Small intestine (tissue), 16 donors: ENCODE measurements at places on chromosomes 1 and 21. TPM values are rescaled to one million over a fixed set of nuclear protein-coding genes. Genes with fewer than 3 reads are reported as not detected.

DNA sequence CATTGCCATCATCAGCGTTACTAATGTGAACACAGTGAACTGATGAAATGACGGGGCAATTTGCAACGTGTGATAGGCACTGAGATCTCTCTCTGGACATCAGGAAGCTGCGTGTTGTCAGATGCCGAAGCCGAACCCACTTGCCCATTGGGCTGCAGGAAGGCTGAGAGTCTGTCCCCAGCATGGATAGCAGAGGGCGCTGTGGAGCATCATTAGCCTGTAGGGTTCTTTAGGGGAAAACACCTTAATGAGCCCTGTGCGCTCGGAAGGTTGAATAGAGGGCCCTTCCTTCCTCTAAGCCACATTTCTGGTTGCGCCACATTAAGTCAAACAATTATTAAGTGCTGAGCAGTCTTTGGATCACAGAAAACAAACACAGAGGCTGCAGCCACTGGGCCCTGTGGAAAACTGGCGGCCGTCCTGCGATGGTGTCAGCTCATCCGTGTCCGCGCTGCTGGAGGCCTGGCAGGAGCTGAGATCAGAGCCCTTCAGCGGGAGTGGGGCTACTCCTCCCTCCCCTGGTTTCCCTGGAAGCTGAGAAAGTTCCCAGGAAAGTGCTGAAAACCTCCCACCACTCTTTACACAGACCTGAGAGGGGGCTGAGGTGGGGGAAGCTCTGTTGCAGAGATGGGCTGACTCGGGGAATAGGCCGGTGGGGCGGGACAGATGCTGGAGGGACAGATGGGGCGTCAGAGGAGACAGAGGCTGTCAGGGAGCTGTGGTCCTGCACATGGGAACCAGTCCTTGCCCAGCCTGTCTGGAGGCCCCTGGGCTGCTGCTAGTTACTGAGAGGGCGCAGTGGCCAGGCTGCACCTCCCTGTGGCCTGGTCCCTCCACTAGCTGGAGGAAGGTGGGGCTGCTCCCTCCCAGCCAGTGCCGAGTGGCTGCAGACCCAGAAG, 12.7 kb downstream of the TFF2 start:
- H3K4me1 ChIP-seq = peaks cover 14% of the 10 kb centered on the region
- peak; percentile 94 for DNase-seq
- H3K27me3 ChIP-seq = no peaks in the 10 kb centered on the region
- H3K36me3 ChIP-seq = no peaks in the 10 kb centered on the region
- H3K27ac ChIP-seq = peak overlapping the region; percentile 8

DNA sequence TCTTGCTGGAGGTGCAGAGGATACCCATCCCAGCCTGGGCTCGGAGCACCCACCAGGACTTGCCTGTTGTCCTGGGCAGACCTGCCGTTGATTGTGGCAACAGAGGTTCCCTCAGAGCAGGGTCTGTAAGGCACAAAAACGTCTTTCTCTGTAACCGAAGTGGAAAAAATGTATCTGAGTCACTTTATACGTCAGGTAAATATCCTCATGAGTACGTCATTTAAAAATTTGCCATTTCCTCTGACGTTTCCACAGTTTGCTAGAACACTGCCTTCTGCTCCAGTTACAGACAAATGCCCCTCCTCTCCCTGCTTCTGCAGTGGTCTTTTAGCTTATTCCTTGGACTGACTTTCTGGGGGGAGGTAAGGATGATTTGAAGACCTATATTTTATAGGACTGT, 326.8 kb downstream of the HHAT start:
- no peak for DNase-seq
- H3K36me3 ChIP-seq = no peaks in the 10 kb centered on the region
- H3K4me3 ChIP-seq = no peak overlapping the region
- H3K4me1 ChIP-seq = no peaks in the 10 kb centered on the region

DNA sequence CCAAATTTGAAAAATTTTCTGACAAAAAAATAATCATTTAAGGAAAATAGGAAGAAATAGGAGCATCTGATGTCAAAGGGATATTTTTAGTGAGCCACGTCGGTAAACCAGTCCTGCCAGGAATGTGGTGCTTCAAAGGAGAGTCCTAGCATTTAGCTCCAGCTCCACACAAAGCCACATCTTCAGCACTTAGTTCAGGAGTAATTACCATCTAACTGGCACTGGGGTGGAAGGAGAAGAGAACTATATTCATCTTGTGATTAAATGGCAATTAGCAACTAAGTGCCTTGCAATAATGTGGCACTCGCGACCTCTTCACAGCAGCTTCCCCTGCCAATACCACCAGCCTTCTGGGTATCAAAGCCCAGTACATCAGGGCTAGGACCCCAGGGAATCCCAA, 409.1 kb downstream of the SETD4 start:
- DNase-seq = no peak
- H3K27me3 ChIP-seq = no peaks in the 10 kb centered on the region
- no peak overlapping the region for H3K4me3 ChIP-seq
- H3K27ac ChIP-seq = no peak overlapping the region
- H3K4me1 ChIP-seq = no peaks in the 10 kb centered on the region
- no peaks in the 10 kb centered on the region for H3K36me3 ChIP-seq

Gene CCDC181
- polyA plus RNA-seq = 0.25 TPM

GRCh38 chr1:206144605-206145004, 27.4 kb upstream of the AVPR1B start:
- DNase-seq = peak; percentile 91
- no peaks in the 10 kb centered on the region for H3K36me3 ChIP-seq
- no peak overlapping the region for H3K27ac ChIP-seq
- H3K4me1 ChIP-seq = no peaks in the 10 kb centered on the region
- no peak overlapping the region for H3K4me3 ChIP-seq

Gene ADGRL2
- 3.8 TPM for polyA plus RNA-seq

GRCh38 chr1:9867408-9868243, 42.4 kb downstream of the CTNNBIP1 start:
- H3K36me3 ChIP-seq = no peaks in the 10 kb centered on the region
- no peaks in the 10 kb centered on the region for H3K4me1 ChIP-seq
- DNase-seq = peak; percentile 77
- H3K27ac ChIP-seq = no peak overlapping the region
- H3K27me3 ChIP-seq = no peaks in the 10 kb centered on the region

DNA sequence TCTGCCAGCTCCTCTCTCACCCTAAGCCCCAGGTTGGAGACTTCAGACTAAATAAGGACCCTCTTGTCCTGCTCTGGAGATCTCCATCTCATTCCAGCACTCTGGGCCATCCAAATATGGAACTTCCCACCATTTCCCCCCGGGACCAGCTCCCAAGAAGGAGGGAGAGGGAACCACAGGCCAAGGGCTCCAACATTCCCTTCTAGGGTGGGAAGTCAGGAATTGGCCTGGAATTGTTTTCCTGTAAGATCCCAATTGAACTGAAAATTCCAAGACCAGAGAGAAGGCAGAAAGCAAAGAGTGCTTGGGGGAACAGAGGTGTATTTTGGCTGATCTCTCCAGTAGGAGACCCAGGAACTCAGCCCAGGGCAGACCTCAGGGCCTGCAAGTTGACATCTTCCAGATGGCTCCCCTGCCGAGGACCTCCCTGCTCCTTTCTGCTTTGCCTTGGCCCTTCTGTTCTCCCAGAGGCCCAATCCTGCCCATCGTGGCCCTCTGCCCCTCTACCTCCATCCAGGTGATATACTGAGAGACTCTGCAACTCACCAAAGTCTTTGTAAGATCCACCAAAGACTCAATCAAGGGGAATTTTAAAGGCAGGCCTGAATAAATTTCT, 14.9 kb downstream of the CSRP1 start:
- no peak overlapping the region for H3K4me3 ChIP-seq
- peak overlapping the region; percentile 62 for H3K27ac ChIP-seq
- DNase-seq = no peak
- H3K36me3 ChIP-seq = peaks cover 65% of the 10 kb centered on the region

GRCh38 chr1:52216907-52217458, 75.1 kb downstream of the ZFYVE9 start:
- no peak overlapping the region for H3K27ac ChIP-seq
- H3K4me1 ChIP-seq = no peaks in the 10 kb centered on the region
- H3K36me3 ChIP-seq = peaks cover 2% of the 10 kb centered on the region
- no peak overlapping the region for H3K4me3 ChIP-seq
- H3K27me3 ChIP-seq = no peaks in the 10 kb centered on the region
- DNase-seq = no peak

Gene DDOST
- polyA plus RNA-seq = 280 TPM

Gene LINGO4
- not detected for polyA plus RNA-seq

GRCh38 chr1:229230140-229230892, 40.6 kb upstream of the RAB4A start:
- no peaks in the 10 kb centered on the region for H3K36me3 ChIP-seq
- H3K4me1 ChIP-seq = peaks cover 3% of the 10 kb centered on the region
- no peak overlapping the region for H3K4me3 ChIP-seq
- H3K27ac ChIP-seq = peak overlapping the region; percentile 67
- DNase-seq = no peak

- no peaks in the 10 kb centered on the region for H3K36me3 ChIP-seq
- DNase-seq = peak; percentile 77
- no peak overlapping the region for H3K27ac ChIP-seq
- no peaks in the 10 kb centered on the region for H3K27me3 ChIP-seq
Measured at GRCh38 chr1:46527474-46528296, 23.8 kb downstream of the KNCN start.

Gene EFNA3
- polyA plus RNA-seq = 7.0 TPM

Gene HFM1
- polyA plus RNA-seq = 0.75 TPM

- no peak overlapping the region for H3K27ac ChIP-seq
- H3K27me3 ChIP-seq = no peaks in the 10 kb centered on the region
- DNase-seq = peak; percentile 62
- no peak overlapping the region for H3K4me3 ChIP-seq
- no peaks in the 10 kb centered on the region for H3K4me1 ChIP-seq
Measured at GRCh38 chr1:201348211-201348566, 29.3 kb downstream of the TNNT2 start.

Gene GPR61
- not detected for polyA plus RNA-seq

DNA sequence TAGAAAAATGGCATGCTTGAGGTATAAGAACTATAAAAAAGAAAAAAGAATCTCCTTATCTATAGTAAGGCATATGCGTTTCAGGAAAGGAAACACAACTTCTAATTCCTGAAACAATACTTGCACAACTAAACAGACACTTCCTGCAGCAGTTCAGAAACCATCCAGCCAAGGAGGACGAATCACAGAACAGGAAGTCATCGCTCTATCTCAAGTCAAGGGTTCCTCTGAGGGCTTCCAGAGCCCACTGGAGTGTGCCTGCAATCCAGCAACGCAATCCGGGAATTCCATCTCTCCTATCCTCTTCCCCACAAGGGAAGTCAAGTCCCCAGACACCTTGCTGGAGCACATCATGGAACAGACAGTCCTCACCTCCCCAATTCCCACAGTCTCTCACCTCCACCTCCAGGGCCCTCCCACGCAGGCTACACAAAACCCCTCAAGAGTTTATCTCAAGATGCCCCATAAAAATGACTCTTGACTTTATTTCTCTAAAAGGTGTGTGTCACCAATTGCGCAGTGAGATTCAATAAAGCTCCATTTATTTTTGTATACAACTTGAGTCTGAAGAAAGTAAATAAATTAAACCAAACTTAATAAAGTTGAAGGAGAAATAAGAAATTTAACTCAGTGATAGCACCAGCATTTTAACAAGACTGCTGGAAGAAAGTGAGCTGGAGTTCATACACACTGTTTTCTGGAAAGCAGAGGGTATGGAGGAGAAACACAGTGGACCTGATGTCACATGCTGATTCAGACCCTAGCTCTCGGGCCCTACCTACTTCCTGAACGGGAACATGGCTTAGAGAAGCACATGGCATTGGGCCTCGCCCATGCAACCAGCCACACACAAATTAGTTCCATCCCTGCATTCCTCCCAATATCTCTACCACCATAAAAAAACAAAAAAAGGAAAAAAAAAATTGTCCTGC, 39.9 kb downstream of the SIPA1L2 start:
- H3K4me1 ChIP-seq = no peaks in the 10 kb centered on the region
- DNase-seq = no peak
- no peak overlapping the region for H3K4me3 ChIP-seq
- no peaks in the 10 kb centered on the region for H3K36me3 ChIP-seq
- no peaks in the 10 kb centered on the region for H3K27me3 ChIP-seq

DNA sequence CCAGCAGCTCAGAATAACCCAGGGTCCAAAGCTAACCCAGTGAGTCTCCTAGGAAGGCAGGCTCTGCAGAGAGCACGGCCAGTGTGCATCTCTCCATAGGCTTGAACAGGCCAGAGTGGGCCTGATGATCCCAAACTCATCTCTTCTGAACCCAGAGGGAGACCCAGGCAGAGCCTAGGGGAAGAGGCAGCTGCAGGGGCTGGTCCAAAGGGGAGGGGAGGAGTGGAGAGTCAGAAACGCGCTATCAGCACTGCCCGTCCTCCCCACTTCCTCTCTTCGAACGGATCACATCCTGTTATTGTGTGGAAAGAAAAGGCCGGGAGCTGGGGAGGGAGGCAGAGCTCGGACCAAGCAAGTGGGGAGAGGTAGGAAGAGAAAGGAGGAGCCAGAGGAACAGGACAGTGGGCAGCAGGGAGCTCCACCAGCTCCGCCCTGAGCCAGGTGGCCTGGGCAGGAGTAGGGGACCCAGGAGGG, 20.2 kb downstream of the TAL1 start:
- no peak overlapping the region for H3K4me3 ChIP-seq
- no peak for DNase-seq
- no peaks in the 10 kb centered on the region for H3K36me3 ChIP-seq
- no peak overlapping the region for H3K27ac ChIP-seq

- no peaks in the 10 kb centered on the region for H3K36me3 ChIP-seq
- no peak overlapping the region for H3K27ac ChIP-seq
- no peak overlapping the region for H3K4me3 ChIP-seq
- H3K4me1 ChIP-seq = no peaks in the 10 kb centered on the region
Measured at GRCh38 chr1:186059752-186060151, 315.3 kb downstream of the TPR start.

DNA sequence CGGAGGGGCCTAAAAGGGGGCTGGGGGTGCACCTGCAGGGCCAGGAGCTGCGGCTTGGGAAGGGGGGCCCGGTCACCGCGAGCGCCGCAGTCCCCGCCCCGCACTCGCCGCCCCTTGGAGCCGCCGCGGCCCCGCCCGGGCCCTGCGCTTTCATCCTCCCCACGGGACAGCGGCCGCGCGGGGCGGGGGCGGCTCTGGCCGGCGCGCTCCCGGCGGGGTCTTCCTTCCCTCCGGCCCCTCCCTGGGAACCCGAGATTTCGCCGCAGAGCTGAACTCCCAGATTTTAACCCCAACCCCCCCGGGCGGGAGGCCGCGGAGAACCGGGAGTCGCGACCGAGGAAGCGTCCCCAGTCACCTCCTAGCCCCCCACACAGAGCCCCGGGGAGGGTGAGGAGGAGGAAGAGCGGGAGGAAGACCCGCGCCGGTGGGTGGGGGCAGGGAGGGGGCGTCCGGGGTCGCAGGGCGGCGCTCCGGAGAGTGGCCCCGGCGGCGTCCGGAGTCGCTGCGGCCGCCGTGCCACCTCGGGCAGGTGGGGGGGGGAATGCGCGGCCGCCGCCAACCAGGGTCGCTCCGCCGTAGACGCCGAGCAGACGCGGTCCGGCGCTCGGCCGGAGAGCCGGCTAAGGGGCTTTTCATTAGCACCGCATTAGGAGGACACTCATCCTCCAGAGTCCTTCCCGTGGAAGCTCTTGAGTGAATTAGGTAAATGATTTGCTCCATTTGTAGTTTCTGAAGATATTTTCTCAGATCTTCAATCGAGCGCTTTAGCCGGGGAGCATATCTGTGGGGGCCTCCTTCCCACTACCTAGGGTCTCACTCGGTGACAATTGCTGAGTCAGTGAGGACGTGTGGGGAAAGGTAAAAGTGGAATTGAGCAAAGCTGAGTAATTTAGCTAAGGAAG, 31.6 kb upstream of the NFIA start:
- no peaks in the 10 kb centered on the region for H3K36me3 ChIP-seq
- peaks cover 3% of the 10 kb centered on the region for H3K27me3 ChIP-seq
- H3K4me3 ChIP-seq = peak overlapping the region; percentile 75
- no peaks in the 10 kb centered on the region for H3K4me1 ChIP-seq
- peak; percentile 46 for DNase-seq
